ENCODE measurements at places on chromosomes 5 and 9.

- DNase-seq = no peak
Measured at GRCh38 chr9:132903574-132904492, 25.1 kb downstream of the SPACA9 start.

GRCh38 chr5:124825983-124826337, 79.5 kb upstream of the ZNF608 start:
- DNase-seq = no peak

GRCh38 chr5:43400082-43400481, 12.1 kb downstream of the CCL28 start:
- DNase-seq = no peak

DNA sequence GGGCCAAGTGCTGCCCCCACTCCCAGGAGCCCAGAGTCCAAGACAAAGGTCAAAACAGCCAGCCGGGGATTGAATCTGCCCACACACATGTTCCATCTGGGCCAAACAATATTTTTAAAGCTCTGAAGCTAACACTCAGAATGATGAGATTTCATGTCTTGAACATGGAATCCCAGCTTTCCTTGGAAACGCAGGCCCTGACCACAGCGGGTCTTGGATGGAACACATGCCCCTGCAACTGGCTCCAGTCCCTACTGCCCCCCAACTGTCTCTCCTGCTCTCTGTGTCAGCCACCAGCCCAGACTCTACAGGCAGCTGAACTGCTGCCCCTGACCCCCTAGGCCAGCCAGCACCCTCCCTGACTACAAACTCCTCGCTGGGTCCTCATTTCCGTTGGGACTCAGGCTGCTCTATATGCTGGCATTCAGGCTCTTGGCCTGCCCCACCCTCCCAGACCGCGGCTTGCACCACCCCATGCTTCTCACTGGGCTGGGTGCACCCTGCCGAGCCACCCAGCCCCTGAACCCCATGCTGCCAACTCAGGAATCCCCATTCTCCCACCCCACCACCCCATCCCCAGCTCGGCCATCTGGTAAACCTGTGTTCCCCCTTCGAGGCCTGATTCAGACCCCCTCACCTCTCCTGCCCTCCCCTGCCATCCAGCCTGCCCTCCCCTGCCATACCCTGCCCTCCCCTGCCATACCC, 71.7 kb downstream of the ADAMTS2 start:
- DNase-seq = no peak

GRCh38 chr5:111972080-111972479, 215.1 kb upstream of the NREP start:
- no peak for DNase-seq

DNA sequence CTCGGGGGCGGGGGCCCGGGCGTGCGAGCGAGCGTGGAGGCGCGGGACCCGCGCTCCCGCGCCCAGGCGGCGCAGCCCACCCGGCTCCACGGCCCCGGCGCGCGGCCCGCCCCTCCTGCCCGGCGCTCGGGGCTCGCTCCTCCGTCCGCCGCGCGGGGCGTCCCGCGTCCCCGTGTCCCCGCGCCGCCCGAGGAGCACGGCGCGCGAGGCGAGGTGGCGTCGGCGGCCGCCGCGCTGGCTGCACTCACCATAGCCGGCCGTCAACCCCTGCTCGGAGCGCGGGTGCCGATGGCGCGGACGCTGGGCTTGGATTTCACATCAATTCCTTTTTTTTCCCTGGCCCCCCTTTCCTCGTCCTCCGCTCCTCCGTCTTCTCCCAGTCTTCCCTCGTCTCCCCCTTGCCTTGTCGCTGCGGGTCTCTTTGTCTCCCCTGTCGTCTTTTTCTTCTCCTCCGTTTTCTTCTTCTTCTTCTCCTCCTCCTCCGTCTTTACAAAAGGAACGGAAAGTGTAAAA, 494 bp downstream of the PTCH1 start:
- DNase-seq = no peak

- peak; percentile 20 for DNase-seq
Measured at GRCh38 chr5:168683247-168683926, 104.2 kb upstream of the PANK3 start.

- DNase-seq = no peak
Measured at GRCh38 chr5:38612851-38613250, 56.4 kb upstream of the LIFR start.

DNA sequence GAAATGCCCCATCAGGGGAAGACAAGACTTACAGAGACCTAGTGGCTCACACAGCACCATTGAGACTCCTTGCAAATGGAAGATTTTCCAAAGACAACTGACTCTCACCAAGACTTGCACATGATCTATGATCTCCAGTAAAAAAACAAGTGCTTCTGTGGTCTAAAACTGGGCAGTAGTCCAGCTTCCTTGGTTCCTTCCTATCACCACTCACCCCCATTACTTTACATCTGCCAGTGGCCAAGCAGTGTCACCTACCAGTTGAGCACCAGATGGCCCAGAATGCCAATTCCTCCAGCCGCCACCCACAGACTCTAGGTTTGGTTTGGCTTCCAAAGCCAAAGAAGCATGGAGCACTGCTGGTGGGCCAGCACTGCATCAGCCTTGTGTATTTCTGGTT, 47.7 kb downstream of the SH3TC2 start:
- DNase-seq = no peak

GRCh38 chr5:79105868-79106267, 5.7 kb upstream of the BHMT start:
- no peak for DNase-seq

DNA sequence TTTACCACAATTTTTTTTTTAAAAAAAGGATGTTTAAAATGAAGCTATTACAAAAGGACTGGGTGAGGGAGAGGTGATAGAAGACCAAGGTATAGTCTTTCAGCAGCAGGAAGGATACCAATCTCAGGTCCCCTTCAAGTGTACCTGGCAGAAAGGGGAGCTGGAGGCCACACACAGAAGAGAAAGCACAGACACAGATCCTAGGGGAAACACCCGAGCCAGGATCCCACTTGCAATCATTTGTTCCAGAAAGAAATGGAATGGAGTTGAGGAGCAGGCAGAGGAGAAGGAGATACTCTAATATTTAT, 5.6 kb downstream of the GNPDA1 start:
- no peak for DNase-seq

DNA sequence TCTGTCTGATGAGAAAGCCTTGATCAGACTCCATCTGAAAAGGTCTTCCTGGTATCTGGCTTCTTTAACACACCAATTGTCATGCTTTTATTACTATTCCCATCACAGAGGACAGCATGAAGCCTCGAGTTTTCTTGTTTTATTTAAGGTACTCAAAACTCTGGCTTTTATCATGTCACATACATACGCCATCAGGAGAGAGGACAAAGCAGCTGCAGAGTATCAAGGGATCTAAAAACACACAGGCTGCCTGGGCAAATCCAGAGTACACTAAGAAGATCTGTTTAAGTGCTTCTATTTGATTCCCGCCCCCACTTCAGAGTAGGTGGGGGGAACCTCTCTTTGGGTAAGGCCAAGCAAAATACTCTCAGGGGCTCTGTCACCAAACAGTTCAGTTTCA, 277.2 kb downstream of the SPOCK1 start:
- no peak for DNase-seq

GRCh38 chr5:80231243-80231642, 24.6 kb downstream of the SERINC5 start:
- DNase-seq = no peak

DNA sequence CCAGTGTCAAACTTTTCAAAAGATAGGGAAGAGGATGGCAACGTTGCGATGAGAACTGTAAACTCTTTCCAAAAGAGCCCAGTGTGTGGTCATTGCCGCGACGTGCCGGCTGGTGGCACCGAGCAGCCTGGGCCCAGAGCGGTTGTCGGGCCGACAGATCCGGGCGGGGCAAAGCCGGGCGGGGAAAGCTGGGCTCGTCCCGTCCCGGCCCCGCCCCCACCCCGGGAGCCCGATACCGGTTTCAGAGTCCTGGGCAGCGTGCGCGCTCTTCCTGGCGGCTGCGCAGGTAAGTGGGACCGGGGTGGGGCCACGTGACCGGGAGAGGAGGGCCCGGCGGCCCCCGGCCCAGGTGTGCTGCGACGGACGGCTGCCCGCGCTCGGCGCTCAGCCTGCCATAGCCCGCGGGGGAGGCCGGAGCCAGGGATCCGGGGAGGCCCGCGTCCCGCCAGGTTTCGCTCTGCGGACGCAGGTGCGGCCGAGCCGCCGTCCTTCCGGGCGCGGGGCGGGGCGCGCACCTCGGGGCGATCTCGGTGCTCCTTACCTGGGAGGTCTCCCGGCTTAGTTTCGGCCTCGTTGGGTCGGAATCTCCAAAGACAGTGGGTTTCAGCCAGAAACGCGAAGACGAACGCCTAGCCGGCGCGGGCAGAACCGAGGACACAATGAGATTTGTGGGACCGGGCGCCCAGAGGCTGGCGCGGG, at the start of gene MARVELD2:
Gene MARVELD2, plus strand, starts transcription at position 232 of the 699 bp plus-strand sequence. CDS start 4,270 bp downstream, outside the sequence.
- peak; percentile 16 for DNase-seq

DNA sequence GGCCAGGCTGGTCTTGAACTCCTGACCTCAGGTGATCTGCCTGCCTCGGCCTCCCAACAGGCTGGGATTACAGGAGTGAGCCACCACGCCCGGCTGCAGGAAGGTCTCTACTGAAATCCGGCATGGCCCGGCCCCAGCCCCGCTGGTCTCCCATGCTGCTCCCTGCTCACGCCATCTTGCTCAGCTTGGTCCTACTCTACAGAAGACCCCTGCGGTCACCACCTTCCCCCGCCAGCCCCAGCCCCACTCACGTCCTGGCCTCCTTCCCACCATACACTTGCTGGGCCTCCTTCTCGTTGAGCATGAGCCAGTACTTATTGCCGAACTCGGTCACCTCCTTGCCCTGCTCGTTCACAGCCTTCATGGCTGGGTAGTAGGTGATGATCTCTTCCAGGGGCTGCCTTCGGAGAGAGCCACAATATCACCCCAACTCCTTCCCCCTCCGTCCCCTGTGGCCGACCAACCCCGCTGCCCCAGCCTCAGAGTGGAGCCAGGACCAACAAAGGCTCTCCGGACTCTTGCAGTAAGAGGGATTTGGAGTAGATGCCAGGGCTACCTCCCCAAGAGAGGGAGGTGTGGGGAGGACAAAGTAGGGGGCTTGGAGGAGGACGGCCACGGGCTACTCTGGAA, 4.0 kb downstream of the PTGES2 start:
- DNase-seq = no peak

DNA sequence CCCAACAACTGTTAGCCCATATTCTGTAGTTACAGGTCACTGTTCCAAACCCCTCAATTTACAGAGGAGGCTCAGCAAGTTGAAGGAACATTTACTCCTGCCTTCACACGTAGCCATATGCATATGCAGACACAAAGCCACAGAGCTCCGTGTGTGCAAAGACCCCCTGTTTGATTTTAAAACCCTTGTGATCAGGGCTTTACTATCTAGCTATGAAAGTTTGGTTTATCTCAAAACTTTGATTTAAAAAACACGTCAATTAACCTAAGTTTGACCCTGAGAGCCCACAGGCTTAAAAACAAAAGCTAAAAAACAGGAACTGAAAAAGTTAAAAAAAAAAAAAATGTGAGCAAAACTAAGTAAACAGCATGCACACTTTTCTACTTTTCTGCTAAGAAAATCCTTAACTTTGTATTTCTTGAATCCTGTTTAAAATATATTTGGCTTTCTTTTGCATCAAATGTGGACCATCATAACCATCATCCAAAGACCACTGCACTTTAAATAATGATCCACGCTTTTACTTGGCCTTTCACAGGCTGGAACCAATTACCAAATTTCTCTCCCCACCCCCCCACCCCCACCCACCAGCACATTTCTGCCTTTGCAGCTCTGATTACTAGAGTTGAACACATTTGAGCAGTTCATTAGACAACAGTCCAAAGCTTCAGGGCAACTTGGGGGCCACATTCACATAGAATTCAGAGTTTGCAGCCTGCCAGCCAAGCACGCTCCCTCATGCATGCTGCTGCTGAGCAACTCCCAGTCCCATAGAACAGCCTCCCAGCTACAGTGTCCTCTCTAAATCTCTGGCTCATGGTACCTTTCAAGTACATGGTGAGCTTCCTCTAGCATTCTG, 128.8 kb upstream of the MAP3K1 start:
- no peak for DNase-seq

- no peak for DNase-seq
Measured at GRCh38 chr5:179768326-179769085, 25.3 kb upstream of the LTC4S start.

GRCh38 chr5:16618138-16618897, 1.5 kb upstream of the RETREG1 start:
- DNase-seq = no peak

- no peak for DNase-seq
Measured at GRCh38 chr9:121748074-121748473, 96.6 kb downstream of the DAB2IP start.

DNA sequence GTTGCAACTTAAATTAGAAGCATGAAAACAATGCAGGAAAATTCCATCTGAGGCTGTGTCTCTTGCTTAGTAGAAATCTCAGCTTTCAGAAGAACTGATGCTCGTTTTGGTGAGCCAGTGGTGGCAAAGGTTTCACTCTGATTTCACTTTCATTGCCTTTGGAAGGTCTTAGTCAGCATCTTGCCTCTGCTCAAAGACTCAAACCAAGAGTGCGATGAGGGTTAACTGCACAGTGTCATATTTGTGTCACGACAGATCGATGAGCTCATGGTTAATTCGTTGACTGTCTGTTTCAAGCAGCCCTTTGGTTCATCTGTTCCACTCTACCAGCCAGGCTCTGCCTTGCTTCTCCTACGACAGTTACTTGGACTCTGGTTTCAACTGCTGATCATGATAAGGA, 331.3 kb upstream of the KIF2A start:
- DNase-seq = peak; percentile 4

- no peak for DNase-seq
Measured at GRCh38 chr5:72013766-72014624, 93.3 kb upstream of the MAP1B start.

- no peak for DNase-seq
Measured at GRCh38 chr9:16817514-16817913, 53.0 kb downstream of the BNC2 start.

DNA sequence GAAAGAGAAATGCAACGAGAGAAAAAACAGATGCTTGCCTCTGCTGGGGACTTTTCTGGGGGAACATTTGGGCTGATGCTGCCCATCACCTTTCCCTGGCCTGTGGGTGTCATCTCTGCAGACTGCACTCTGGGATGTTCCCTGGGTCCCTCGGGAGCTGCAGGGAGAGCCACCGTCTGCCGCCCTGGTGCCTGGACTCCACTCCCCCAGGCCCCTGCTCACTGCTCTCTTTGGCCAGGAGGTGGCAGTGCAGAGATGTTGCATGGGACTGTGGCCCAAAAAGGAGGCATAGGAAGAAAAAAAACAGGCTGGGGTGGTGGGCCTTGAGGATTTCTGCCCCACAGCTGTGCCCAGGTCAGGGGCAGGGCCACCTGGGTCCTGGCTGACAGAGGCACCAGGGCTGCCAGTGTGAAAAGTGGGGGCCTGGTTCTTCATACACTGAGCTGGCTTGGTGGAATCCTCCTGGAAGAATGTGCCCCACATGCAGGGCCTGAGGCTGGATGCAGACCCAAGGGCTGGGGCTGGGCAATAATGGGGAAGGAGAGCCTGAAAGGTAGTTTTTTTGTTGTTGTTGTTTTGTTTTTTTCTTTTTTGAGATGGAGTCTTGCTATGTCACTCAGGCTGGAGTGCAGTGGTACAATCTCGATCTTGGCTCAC, 353.6 kb downstream of the SLIT3 start:
- DNase-seq = peak; percentile 5

- DNase-seq = no peak
Measured at GRCh38 chr9:133127340-133127981, 6.4 kb upstream of the RALGDS start.

Measured in stimulated activated CD8-positive, alpha-beta memory T cell treated with anti-CD3 and anti-CD28 coated beads, Interleukin-7, amount 100 ng/mL, for 48 hours (primary cell).